ENCODE measurements at places on chromosomes 1 and 21.

DNA sequence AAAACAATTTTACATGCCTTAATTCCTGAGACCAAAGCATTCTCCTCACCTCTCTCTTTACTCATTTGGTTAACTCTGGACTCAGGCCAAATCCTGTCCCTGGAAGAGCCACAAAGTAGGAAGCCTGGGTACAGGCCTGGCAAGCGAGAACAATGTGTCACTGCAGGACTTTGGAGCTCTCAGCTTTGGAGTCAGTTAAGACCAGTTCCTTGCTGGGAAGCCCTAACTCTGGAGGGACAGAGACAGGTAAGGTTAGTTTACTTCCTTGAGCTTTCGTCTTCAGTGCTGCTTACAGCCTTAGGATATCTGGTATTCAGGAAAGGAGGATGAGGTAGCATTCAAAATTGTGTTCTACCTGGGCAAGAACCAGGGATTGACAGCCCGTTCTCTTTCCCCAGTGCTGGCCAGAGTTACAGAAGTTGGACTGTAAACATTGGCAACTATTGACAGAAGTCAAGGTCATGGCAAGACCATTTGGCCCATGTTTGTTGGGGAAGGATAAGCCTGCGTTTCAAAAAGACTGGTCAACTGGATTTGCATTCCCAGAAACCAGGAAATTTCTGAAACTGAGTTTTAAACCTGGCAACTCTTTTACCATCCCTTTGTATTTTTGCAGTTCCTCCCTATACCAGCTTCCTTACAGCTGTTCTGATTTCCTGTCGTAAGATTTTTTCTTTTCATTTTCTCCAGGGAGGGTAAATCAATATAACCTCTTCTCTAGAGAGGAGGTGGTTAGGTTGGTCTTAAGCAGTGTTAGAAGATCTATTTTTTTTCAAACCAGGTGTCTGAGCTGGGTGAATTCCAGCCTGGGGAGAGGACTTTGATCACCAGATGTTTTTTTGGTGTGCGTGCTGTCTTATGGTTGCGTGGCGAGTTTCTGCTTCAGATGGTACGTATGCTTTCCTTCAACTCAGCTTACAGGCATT is at the start of gene C4BPB:
Gene C4BPB (plus strand): TSS at position 160 of the 926 bp plus-strand sequence. CDS start 672 bp downstream, at position 832.
- DNase-seq: no peak

DNA sequence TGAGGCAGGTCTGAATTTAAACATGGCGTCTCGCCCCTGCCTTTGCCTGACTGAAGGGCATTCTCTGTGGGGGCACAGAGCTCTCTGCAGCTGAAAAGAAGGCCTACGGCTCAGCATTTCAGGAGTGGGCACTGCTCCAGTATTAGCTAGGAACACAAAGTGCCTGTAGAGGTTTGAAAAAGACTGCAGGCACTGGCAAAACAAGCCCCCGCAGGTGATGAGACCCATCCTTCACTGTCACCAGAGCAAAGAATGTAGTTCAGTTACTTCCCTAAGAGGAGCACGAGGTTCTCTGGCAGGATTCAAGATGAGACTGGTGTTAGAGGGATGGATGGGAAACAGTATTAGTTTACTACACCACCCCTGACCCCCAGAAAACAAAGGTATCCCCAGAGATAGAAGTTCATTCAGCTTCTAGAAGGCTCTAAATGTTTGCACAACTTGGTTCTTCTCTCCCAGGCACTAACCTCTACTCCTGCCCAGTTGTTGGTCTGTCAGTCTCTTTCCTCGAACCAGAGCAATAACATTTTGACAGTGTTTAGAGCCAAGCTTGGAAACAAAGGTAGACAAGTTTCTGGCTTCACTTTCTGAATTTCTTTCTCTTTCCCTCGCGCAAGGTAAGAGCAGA is 101.9 kb upstream of the KCNE2 start:
- no peak for DNase-seq

GRCh38 chr1:67791261-67791660 is 42.0 kb downstream of the GNG12 start:
- no peak for DNase-seq

GRCh38 chr1:203272633-203273205 is 32.6 kb upstream of the BTG2 start:
- no peak for DNase-seq
